ENCODE measurements at places on chromosomes 1 and 21.

DNA sequence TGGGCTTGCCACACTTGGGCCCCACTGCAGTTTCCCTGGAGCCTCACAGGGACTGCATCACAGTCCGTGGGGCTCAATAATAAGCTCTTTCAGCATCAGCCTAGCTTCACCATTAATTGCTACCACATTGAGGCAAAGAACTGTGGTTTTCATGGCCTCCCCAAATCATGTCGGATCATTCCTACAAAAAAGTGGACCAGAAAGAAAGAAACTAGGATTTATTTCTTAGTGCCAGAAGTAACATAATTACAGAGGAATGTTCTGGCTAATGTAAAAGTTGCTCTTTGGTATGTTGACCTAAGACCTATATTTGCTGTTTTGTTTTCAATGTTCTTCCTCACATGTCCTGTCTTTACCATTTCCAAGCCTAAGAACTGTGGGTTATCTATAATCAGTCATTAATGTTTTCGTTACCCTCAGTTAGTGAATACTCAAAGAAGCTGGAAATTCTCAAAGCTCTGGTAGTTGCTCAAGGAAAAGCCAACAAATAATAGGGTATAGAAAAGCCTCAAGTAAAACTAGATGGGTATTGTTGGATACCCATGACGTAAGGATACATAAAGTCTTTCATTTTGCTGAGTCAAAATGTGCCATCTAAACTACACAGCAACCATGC is 173.9 kb downstream of the LTN1 start:
- no peak for DNase-seq

GRCh38 chr1:76799700-76800099 is 67.6 kb upstream of the ST6GALNAC5 start:
- DNase-seq: no peak

DNA sequence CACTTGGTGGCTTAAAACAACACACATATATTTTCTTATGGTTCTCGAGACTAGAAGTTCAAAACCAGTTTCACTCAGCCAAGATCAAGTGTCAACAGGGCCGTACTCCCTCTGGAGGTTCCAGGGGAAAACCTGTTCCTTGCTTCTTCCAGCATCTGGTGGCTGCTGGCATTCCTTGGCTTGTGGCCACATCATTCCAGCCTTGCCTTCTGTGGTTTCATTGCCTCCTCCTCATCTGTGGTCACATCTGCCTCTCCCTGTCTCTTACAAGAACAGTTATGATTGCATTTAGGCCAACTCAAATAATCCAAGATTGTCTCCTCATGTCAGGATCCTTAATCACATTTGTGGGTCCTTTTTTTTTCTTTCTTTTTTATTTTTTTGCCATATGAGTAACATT is 240.7 kb upstream of the HOOK1 start:
- no peak for DNase-seq

- no peak for DNase-seq
Measured at GRCh38 chr1:224392411-224393249, 36.0 kb downstream of the CNIH4 start.

Data from activated naive CD4-positive, alpha-beta T cell treated with anti-CD3 and anti-CD28 coated beads, Interleukin-2, amount 50 U/mL, for 16 hours (primary cell).